CD4-positive, alpha-beta T cell (primary cell): ENCODE measurements at places on chromosomes 11 and 22.

DNA sequence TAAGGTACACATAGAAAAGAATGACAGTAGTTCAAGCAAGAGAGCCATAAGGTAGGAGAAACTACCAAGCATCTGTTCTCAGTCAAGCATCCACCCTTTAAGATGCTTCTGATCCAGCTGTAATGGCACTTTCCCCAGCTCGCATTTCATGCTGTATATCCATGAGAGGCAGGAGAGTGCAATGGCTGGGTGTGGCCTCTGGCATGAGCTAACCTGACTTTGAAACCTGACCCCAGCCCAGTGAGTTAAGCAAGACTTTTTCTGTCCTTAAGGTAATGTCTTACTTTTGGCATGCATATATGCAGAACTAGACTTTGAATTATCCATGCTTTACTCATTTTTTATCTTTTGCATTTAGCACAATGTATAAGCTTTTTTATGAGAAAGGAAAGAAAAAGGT is 79.8 kb upstream of the CNTN5 start:
- DNase-seq = no peak

GRCh38 chr11:113615773-113616172 is 90.3 kb downstream of the TMPRSS5 start:
- no peak for DNase-seq

- DNase-seq = no peak
Measured at GRCh38 chr22:26409719-26410335, 19.2 kb upstream of the ASPHD2 start.

GRCh38 chr11:62144641-62145255 is 20.9 kb downstream of the INCENP start:
- no peak for DNase-seq

- no peak for DNase-seq
Measured at GRCh38 chr11:60069450-60069849, 13.0 kb downstream of the MS4A3 start.

GRCh38 chr11:116421529-116422185 is 351.1 kb downstream of the BUD13 start:
- DNase-seq = no peak

DNA sequence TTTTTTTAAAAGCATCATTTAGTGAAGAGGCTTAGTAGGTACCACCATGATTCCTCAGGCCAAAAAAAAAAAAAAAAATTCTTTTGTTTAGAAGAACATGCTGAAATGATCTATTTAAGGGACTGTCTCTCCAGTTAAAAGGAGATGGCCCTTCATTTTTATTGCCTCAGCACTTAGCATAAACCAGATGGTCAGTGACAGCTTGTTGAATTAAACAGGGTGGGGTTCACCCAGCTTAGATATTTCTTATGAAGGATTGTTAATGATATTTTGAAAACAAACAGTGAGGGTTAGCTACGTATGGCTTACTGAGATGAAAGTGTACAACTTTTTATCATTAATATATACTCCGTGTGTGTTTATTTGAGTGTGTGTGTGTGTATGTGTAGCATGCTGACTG is 203.7 kb downstream of the FAM181B start:
- no peak for DNase-seq

DNA sequence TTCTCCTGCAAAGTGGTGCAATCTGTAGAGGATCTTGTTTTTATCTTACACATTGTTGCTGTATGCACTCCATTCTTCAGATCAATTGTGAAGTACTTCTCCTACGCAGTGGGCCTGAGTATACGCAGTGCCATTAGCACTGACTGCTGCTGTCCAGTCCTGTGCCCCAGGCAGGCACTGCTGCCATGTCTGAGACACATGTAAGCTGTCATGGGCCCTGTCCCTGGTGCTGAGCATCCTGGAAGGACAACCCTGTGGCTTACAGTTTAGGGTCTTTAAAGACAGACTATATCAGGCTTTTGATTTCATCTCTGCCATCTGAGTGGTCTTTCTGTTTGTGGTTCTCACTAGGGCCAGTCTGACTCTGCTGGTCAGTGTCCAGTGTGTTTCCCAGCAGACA is 44.8 kb upstream of the PTPN5 start:
- no peak for DNase-seq

GRCh38 chr22:37239336-37240239 is 4.5 kb downstream of the RAC2 start:
- DNase-seq = no peak

DNA sequence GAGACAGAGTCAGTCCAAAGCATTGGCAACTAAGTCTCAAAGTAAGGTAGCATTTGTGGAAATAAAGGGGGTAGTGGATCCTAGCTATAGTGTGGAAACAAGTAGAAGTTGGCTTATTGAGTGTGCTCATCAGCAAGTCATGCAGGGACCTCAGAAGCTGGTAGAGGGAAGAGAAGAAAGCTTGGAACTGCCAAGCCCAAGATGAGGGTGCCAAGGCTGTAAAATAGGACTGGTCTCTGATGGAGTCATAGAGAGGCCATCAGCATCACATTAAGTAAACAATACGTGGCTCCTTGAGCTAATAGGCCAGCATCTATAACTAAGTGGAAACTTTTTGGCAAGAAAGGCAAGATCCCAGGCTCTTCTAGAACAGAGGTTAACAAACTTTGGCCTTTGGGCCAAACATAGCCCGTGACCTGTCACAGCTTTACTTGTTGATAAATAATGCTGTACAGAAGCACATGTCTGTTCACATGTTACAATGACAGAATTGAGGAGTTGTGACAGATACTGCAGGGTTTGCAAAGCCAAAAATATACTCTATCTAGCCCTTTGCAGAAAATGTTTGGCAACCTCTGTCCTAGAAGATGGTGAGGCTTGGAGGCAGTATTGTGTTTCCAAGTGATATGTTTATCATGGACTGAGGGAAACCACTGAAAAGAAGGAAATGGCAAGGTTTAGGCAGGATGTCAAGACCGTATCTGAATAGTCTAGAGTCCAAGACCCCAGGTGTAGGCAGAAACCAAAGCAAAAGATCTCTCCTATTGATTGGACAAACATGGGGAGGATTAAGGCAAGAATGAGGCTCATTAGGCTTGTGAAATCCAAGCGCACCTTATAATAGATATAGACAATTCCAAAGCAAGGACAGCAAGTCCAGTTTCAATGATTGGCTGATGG is 62.5 kb upstream of the CD44 start:
- no peak for DNase-seq

GRCh38 chr11:102874852-102875251 is at the start of gene MMP12:
MMP12 (minus strand) TSS chr11:102874982; CDS start chr11:102874937, 45 bp downstream.
- no peak for DNase-seq

DNA sequence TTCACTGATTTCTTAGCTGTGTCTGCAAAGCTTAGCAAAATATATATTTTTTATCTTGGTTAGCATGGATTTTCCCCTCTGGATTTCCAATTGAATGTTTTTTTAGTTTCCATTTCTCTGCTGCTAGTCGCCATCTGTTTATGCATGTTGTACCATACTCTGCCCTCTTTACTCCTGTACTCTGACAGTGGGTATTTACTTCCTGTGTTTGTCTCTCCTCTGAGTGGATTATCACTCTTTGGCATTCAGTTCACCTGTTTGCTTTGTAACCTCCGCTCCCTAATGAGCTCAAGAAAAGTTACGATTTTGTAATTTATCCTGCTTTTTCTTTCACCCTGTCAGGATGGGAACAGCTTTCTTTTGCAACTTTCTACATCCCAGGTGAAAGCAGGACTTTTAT is 59.1 kb downstream of the PDHX start:
- no peak for DNase-seq

DNA sequence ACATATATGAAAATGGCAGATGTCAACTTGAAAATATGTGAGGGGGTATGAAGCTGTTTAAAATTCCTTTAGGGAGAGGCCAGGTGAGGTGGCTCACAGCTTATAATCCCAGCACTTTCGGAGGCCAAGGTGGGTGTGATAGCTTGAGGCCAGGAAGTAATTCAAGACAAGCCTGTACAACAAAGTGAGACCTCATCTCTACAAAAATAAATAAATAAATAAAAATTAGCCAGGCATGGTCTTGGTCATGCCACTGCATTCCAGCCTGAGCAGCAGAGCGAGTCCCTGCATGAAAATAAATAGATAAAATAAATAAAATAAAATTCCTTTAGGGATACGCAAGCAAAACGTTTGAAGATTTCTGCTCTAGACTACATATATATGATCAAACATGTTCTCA is 38.1 kb upstream of the FAM181B start:
- DNase-seq = no peak

DNA sequence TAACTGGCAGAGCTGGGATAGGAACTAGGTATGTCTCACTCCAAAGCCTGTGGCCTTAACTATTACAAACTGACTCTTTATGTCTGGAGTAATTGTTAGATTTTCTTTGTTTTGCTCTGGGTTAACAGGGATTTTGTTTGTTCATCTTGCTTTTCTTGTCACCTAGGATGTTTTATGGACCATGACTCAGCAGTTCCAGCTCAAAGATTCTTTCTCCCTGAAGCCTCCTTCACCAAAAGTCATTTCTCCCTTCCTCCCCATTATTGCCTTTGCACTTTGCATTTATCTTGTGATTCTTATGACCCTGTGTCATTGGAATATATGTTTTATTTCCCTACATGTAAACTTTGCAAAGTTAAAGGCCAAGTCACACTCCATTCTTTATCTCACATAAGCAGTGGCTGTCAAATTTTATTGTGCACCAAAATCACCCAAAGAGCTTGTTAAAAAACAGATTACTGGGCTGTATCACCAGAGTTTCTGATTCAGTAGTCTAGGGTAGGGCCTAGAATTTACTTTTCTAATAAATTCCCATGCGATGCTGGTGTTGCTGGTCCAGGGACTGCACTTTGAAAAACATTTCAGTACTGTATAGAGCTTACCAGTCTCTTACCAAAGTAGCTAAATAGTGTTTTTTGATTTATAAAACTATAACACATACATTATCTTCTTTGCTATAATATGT is 327.7 kb downstream of the DLG2 start:
- DNase-seq = no peak
